Naive thymus-derived CD4-positive, alpha-beta T cell (primary cell): ENCODE measurements at places on chromosomes 6 and 20. TPM values are rescaled to one million over a fixed set of nuclear protein-coding genes. Genes with fewer than 3 reads are reported as not detected.

The SLC32A1 gene
- total RNA-seq: 0.19 TPM

The ADAM33 gene
- not detected in 2 replicates for total RNA-seq

The NRM gene
- 2.3 TPM for total RNA-seq

DNA sequence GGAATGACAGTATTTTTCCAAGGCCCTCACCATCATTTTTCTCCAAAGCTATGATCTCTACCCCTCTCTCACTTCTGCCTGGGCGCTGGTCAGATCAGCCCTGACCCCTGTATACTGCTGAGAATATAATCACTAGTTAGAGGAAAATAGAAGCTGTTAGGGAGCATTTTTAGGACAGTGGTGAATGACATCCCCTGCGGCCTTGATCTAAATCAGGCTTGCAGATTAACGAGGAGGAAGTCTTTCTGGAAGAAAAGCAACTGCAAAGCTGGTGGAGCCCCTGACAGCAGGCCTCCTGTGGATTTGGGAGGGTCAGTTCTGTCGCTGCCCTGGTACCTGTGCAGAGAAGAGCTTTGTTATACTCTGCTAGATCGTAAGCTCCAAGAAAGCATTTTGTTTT is 107.9 kb downstream of the RPP40 start:
- no peak overlapping the region for H3K27ac ChIP-seq
- H3K4me3 ChIP-seq: no peak overlapping the region
- DNase-seq: no peak
- H3K4me1 ChIP-seq: no peaks in the 10 kb centered on the region

- DNase-seq: no peak
- H3K27ac ChIP-seq: no peak overlapping the region
- no peak overlapping the region for H3K4me3 ChIP-seq
- no peaks in the 10 kb centered on the region for H3K36me3 ChIP-seq
- H3K4me1 ChIP-seq: no peaks in the 10 kb centered on the region
Measured at GRCh38 chr6:112800439-112800838, 453.3 kb downstream of the RFPL4B start.

DNA sequence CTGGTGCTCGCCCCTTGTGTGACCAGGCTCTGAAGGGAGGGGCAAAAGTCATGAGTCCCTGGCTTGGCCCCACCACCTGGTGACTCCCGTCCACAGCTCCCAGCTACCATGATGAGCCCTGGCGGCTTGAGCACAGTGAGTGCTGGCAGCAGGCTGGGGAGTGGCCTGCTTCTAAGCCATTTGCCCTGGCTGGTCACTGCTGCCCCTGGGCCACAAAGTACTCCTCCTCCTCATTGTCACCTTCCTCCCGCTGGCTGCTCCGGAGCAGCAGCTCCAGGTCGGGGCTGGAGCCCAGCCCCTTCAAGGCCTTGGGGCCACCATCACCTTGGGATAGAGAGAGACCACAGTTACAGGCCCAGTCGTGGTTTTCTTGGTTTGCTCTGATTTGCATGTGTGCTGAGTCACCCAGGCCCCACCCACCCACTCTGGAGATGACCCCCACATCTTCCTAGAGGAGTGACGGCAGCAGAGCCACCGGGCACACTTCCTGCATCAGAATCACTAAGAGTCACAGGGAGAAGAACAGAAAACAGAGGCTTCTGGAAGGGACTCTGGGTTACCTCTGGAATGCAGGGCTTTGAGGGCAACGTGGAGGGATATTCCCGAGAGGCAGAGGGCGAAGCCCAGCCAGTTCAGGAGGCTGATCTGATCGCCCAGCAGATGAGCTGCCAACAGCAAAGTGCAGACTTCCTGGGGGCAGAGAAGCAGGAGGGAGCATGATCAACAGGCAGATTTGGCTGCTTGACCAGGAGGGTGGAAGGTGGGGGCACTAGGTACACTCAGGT is 42.1 kb upstream of the CDH22 start:
- no peak overlapping the region for H3K27ac ChIP-seq
- no peak for DNase-seq
- no peaks in the 10 kb centered on the region for H3K4me1 ChIP-seq
- H3K27me3 ChIP-seq: no peaks in the 10 kb centered on the region
- peaks cover 66% of the 10 kb centered on the region for H3K36me3 ChIP-seq
- H3K4me3 ChIP-seq: no peak overlapping the region

DNA sequence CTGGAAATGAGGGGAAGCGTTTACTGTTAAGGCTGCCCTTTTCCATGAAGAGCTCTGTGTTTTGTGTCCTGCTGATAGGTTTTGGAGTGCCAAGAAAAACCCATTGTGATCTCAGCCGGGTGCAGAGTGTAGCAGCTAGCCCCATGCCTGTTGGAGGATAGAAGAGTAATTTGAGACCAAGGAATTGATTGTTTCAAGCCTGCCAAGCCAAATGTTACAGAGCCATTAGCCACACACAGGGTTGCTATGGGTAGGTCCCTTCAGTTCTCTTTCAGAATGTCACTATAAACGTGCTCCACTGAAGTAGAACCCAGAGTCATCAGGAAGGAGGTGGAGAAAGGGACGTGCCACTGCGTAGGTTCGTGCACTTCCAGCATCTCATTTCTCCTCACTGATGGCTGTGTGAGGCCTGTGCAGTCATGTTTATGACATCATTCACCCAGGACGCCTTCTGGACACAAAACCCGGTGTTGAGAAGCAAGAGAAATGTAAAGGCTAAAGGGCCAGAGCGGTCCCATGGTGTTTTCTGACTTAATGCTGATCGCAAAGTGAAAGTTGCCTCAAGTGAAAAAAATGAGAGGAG is 6.6 kb downstream of the GMPR start:
- no peaks in the 10 kb centered on the region for H3K4me1 ChIP-seq
- DNase-seq: no peak
- H3K36me3 ChIP-seq: no peaks in the 10 kb centered on the region

- no peak overlapping the region for H3K27ac ChIP-seq
- H3K4me3 ChIP-seq: no peak overlapping the region
- H3K27me3 ChIP-seq: no peaks in the 10 kb centered on the region
- no peaks in the 10 kb centered on the region for H3K36me3 ChIP-seq
Measured at GRCh38 chr6:28408076-28408802, 8.7 kb upstream of the ZSCAN12 start.

DNA sequence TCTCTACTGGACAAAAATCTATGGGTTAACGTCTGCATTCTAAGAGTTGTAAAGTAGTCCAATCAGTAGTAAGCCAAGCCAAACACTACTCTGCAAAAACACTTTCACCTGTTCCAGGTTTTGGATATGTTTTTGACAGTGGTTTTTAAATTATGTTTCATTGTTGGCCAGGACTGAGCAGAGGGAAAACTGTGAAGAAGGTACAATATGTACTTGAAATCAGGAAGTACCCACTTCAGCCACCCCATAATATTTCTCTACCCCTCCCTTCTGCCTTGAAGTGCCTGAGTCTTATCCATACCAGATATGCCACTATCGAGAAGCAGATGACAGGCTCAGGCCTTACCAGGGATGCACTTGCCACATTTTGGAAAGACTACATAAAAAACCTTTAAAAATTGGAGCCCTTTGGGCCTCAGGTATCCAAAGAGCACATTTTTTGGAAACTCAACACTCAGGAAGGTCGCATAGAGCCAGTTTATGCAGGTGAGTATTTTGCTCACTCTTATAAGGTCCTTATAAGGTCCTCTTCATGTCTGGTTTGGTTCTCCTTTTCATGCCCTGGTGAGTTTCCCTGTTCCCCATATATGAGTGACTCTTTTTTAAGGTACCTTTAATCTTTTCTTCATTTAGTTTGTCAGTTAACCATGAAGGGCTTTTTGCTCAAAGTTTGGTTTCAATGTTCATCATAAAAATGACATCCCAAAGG is 859.3 kb upstream of the FLRT3 start:
- no peaks in the 10 kb centered on the region for H3K4me1 ChIP-seq
- no peak overlapping the region for H3K4me3 ChIP-seq
- DNase-seq: no peak
- no peaks in the 10 kb centered on the region for H3K36me3 ChIP-seq

- no peaks in the 10 kb centered on the region for H3K36me3 ChIP-seq
- no peaks in the 10 kb centered on the region for H3K27me3 ChIP-seq
- H3K4me3 ChIP-seq: no peak overlapping the region
- DNase-seq: no peak
Measured at GRCh38 chr6:52975580-52975979, 19.5 kb downstream of the GSTA4 start.

DNA sequence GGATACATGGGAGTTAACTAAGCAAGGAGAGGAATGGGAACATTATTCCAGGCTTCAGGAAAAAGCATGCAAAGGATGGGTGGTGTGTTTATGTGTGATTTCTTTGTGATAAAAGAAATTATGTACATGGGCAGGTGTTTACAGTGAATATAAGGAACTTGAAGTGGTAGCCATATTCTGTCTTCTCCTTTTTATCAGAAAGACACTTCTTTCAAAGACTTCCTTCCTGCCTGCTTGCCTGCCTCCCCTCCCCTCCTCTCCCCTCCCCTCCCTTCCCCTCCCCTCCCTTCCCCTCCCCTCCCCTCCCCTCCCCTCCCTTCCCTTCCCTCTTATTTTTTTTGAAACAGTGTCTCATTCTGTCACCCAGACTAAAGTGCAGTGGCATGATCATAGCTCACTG is 14.4 kb downstream of the CYB5R4 start:
- no peaks in the 10 kb centered on the region for H3K36me3 ChIP-seq
- no peak overlapping the region for H3K4me3 ChIP-seq
- no peak overlapping the region for H3K27ac ChIP-seq
- no peak for DNase-seq
- no peaks in the 10 kb centered on the region for H3K27me3 ChIP-seq
- no peaks in the 10 kb centered on the region for H3K4me1 ChIP-seq
